Activated T-helper 2 cell treated with anti-CD3 and anti-CD28 coated beads, Interferon-gamma antibody, Interleukin-2, Interleukin-4, amounts not matched to agents 10 μg/mL and 5 μg/mL and 100 μg/mL, durations not matched to agents 14 hours and 24 hours and 36 hours (primary cell): ENCODE measurements at places on chromosomes 16 and 17. TPM values are rescaled to one million over a fixed set of nuclear protein-coding genes. Genes with fewer than 3 reads are reported as not detected.

RGS9 gene
- total RNA-seq: 16.1 and 16.3 TPM in 2 replicates

KIF18B gene
- total RNA-seq: 46.7 and 47.1 TPM in 2 replicates

DNA sequence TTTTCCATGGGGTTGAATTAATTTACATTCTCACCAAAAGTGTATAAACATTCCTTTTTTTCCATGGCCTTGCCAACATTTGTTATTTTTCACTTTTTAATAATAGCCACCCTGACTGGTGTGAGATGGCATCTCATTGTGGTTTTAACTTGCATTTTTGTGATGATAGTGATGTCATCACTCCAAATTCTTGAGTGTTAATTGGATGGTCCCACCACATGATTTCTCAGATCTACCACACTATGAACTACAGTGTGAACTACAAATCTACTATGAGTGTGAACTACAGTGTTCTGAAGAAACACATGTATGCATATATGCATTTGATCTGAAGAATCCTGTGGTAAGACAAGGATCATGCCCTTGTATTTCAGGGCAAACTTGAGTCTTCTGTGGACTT, 340.1 kb downstream of the ABCC12 start:
- no peak for DNase-seq

DNA sequence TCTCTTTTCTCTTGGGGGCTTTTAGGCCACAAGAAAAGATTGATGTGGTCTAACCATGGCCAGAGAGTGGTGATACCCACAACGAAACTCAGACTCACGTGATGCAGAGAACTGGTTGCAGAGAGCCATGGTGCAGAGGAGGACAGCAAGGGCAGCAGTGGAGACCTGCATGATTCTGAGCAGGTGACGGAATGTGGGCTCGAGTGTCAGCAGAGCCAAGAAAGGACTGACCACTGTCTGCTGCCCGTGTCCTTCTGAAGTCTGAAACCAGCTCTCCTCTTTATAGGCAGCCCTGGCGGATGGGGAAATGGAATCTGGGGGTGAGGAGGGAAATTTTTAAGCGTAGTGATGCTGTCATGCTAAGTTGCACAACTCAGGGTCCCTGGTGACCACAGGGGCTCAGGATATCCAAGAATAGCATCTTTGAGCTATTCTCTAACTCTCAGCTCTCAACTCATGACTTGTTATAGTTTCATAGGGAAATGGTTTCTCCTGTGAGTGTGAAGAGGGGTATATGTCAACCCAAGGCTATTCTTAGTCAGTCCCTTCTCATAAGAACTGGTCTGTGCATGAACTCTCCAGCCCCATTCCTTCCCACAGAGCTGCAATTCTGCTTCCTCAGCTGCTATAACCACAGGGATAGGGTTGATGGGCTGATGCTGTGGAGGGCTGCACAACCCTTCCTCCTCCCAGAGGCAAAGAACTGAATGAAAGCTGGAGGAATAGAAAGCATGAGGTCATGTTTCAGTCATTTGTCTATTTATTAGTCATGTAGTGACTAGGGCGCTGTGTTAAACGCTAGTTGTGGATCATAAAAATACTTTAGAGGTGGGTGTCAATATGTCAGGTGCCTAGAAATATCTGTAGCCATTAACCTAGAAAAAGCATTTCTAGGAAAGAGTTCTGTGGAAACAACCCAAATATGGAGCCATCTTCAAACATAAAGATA, at the start of gene CCL3:
Gene CCL3, minus strand, starts transcription at position 256 of the 949 bp plus-strand sequence. Its CDS starts 85 bp downstream, at position 171.
- DNase-seq: no peak

DNA sequence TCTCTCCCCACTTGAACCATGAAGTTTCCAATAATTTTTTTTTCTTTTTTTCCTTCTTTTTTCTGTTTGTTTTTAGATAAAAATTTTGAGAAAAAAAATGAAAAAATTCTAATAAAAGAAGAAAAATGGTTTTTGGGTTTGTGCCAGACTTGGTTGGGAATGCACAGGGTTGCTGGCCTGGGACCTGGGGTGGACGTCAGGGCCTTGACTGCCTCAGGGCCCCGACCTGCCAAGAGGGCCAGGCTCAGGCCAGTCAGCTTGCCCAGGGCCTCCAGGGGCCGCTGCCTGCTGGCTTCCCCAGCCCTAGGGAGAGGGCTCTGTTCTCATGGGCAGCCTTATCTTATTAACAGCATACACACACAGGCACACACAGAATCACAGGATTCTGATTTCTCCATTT, 6.5 kb downstream of the TBX6 start:
- no peak for DNase-seq

PRSS36 gene
- total RNA-seq: 0.07 and 0.14 TPM in 2 replicates

DNA sequence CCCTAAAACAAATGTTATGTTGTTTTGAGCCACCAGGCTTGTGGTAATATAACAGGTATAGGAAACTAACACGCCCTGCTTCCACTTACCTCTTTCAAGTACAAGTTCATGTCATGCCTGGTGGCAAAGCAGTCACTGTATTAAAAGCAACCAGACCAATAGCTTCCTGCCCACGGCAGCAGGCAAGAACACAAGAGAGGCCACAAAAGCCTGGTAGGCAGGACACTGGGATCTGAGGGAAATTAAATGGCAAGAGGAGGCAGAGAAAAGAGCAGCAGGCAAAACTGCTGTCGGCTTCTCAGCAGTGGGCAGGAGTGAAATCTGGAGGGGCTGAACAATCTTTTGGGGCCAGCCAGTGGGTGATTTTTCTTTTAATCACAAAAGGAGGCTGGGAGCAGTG, 2.2 kb downstream of the CYTH1 start:
- DNase-seq: peak; percentile 71
